ENCODE measurements at places on chromosomes 11 and 22. TPM values are rescaled to one million over a fixed set of nuclear protein-coding genes. Genes with fewer than 3 reads are reported as not detected.

GRCh38 chr11:47324520-47324919, 28.0 kb downstream of the MYBPC3 start:
- no peak for DNase-seq
- peaks cover 17% of the 10 kb centered on the region for H3K36me3 ChIP-seq

DNA sequence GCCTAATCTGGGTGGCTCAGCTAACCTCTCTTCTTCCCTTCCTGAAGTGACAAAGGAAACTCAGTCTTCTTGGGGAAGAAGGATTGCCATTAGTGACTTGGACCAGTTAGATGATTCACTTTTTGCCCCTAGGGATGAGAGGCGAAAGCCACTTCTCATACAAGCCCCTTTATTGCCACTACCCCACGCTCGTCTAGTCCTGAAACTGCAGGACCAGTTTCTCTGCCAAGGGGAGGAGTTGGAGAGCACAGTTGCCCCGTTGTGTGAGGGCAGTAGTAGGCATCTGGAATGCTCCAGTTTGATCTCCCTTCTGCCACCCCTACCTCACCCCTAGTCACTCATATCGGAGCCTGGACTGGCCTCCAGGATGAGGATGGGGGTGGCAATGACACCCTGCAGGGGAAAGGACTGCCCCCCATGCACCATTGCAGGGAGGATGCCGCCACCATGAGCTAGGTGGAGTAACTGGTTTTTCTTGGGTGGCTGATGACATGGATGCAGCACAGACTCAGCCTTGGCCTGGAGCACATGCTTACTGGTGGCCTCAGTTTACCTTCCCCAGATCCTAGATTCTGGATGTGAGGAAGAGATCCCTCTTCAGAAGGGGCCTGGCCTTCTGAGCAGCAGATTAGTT, 14.2 kb upstream of the UVRAG start:
- peaks cover 13% of the 10 kb centered on the region for H3K4me1 ChIP-seq
- peaks cover 40% of the 10 kb centered on the region for H3K36me3 ChIP-seq
- no peaks in the 10 kb centered on the region for H3K27me3 ChIP-seq
- DNase-seq = no peak
- H3K27ac ChIP-seq = no peak overlapping the region
- H3K4me3 ChIP-seq = no peak overlapping the region

Gene OR5AK2
- not detected for polyA plus RNA-seq

Gene GRM5
- polyA plus RNA-seq = not detected

GRCh38 chr11:66858186-66858938, 1.5 kb downstream of the LRFN4 start:
- no peak overlapping the region for H3K4me3 ChIP-seq
- no peak for DNase-seq
- H3K36me3 ChIP-seq = peaks cover 18% of the 10 kb centered on the region
- H3K27me3 ChIP-seq = no peaks in the 10 kb centered on the region

DNA sequence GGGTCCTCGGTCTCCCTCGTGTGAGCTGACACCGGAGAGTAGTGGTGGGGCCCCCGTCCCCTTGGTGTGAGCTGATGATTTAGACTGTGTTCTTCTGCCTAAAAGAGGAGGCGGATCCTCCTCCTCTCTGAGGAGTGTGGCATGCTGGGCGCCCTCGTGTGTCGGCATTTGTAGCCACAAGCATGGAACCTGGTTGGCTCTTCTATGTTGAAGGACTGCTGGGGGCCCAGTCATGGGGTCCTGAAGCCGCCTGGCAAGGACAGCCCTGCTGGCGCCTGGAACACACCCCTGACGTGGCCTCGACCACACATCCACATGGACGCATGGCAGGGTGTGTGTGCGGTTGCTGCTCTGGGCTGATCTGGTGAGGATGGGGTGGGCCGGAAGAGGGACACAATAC, 50.2 kb downstream of the AP2A2 start:
- peak; percentile 49 for DNase-seq
- no peaks in the 10 kb centered on the region for H3K27me3 ChIP-seq
- no peak overlapping the region for H3K27ac ChIP-seq

GRCh38 chr11:114209343-114209742, 86.9 kb upstream of the NNMT start:
- H3K27ac ChIP-seq = peak overlapping the region; percentile 56
- no peaks in the 10 kb centered on the region for H3K27me3 ChIP-seq
- no peak for DNase-seq
- peaks cover 27% of the 10 kb centered on the region for H3K4me1 ChIP-seq

DNA sequence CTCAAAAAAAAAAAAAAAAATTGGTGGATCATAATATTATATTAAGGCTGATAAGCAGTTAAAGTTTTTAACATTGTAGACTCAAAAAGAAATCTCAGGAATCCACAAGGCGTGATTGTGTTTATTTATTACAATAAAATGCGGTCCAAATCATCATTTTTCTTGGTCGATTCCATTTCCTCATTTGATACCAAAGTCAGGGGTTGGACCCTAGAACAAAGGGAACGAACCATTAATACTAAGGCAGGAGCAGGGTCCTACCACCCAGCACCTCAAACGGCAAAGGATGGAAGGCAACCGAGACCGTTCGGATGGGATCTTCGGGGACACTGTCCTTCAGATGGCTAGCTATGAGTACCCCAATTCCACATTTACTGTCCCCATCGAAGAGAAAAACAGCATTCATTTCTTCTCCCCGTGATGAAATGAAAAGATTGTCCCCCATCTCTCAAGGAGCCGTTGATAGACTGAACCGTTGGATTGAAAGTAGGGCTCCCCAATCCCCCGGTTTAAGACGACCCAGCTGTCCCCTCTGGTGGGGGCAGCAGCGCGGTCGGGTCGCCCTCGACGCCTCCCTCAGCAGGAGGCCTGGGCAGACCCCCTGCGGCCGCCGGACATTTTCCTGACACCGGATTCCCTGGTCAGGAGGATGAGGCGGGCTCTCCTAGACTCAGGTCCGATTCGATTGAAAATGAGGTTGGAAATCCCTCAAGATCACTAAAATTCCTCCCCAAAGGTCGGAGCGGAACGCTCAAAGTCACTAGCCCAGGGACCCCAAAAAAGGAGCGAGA, 607 bp downstream of the DMC1 start:
- no peak overlapping the region for H3K27ac ChIP-seq
- peak overlapping the region; percentile 64 for H3K4me3 ChIP-seq
- no peak for DNase-seq

DNA sequence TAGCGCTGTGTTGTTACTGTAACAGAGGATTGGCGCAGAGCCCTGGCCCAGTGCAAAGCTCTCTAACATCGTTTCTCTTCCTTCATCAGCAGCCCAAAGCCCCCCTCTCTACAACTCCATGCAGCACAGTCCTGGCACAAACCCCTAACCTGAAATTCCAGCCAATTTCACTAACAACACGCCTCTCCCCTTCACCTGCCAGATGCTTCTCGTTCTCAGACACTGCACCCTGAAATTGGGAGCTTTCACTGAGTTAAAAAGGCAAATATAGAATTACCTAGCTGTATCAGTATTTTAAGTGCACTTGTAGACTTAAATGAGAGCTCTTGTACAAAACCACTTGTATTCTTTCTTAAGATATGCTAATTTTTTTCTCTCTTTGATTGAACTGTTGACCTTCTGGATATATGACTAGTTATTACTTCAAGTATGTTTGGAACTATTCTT, 16.3 kb downstream of the GRAP2 start:
- H3K27me3 ChIP-seq = no peaks in the 10 kb centered on the region
- H3K4me3 ChIP-seq = no peak overlapping the region
- no peak for DNase-seq
- H3K4me1 ChIP-seq = no peaks in the 10 kb centered on the region
- no peak overlapping the region for H3K27ac ChIP-seq

GRCh38 chr11:133541021-133541719, 8.9 kb upstream of the OPCML start:
- H3K27ac ChIP-seq = no peak overlapping the region
- no peak overlapping the region for H3K4me3 ChIP-seq
- H3K36me3 ChIP-seq = no peaks in the 10 kb centered on the region
- no peaks in the 10 kb centered on the region for H3K4me1 ChIP-seq
- no peak for DNase-seq

Gene MRGPRX4
- not detected for polyA plus RNA-seq
